Left lung (tissue), 14 donors: ENCODE measurements at places on chromosomes 11 and 22. TPM values are rescaled to one million over a fixed set of nuclear protein-coding genes. Genes with fewer than 3 reads are reported as not detected.

The PHRF1 gene
- polyA plus RNA-seq, result 23.4 TPM

The OVCH2 gene
- polyA plus RNA-seq, result 4.6 TPM

DNA sequence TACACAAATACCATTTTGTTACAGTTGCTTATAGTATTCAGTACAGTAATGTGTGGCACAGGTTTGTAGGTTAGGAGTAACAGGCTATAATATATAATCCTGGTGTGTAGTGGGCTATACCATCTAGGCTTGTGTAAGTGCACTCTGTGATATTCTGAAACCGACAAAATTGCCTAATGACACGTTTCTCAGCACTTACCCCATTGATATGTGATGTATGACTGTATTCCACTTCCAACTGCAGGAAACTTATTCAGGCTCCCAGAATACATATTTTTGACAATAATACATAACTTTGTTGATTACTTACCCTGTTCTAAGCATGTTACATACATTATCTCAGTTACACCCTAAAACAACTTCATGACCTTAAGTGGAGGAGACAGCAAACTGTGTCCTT is 5.1 kb upstream of the PICALM start:
- DNase-seq, result no peak

GRCh38 chr11:84825106-84825660 is 802.0 kb downstream of the DLG2 start:
- DNase-seq, result no peak

The TSSK2 gene
- polyA plus RNA-seq, result not detected

DNA sequence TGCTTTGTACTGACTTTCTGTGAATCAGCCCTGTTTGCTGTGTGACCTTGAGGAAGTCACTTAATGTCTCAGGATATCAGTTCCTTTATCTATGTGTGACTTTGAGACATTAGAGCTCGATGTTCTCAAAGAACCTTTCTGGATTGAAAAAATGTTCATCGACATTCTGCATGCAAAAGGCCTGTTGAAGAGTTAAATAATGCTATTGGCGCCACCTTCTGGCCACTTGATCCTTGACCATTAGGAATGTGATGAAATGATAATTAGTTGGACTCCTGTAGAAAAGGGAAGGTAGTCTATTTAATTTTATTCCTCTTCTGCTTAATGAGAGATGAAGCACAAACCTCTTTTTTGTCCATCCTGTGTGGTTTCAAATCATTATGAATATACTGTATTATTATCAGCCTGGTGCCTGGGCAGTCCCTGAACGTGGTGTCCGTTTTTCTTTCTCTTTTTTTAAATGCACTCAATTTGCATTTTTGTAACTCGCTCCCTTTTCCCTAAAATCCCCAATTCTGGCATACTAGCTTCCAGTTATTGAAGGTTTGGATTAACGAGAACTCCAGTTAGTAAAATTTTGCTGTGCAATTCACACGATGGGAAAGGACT is 20.7 kb downstream of the ELF5 start:
- DNase-seq, result peak; percentile 65

GRCh38 chr11:69137151-69137844 is 18.4 kb upstream of the SMIM38 start:
- DNase-seq, result no peak

The BARX2 gene
- polyA plus RNA-seq, result 0.27 TPM

The IGLL1 gene
- polyA plus RNA-seq, result 0.51 TPM

The PATE2 gene
- not detected for polyA plus RNA-seq

The RCOR2 gene
- polyA plus RNA-seq, result 15.3 TPM

DNA sequence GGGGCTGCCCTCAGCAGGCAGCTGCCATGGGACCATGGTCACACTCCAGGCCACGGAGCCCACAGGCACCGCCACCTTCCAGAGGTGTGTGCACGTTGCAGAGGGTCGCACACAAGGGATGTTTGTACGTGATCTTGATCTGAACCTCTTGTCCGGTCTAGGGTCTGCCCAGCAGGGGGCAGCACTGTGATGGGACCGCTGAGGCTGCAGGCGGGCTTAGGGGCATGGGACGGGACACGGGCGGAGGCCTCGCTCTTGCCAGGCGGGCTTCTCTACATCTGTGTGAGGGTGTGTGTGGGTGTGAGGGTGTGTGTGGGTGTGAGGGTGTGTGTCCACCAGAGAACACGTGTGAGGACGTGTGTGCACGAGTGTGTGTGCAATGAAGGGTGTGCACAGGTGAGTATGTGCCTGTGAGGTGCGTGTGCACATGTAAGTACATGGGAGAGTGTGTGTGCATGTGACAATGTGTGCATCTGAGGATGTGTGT is 52.4 kb downstream of the CACNA1I start:
- DNase-seq, result peak; percentile 88

GRCh38 chr11:1444823-1445422 is 41.7 kb downstream of the MOB2 start:
- DNase-seq, result no peak

The CRYBB3 gene
- polyA plus RNA-seq, result 0.18 TPM

- no peak for DNase-seq
Measured at GRCh38 chr11:78740199-78741071, 165.8 kb upstream of the NARS2 start.

The SLCO2B1 gene
- polyA plus RNA-seq, result 30.7 TPM

- DNase-seq, result no peak
Measured at GRCh38 chr22:37409459-37410050, 17.7 kb downstream of the ELFN2 start.

- no peak for DNase-seq
Measured at GRCh38 chr11:44096360-44097185, 1.1 kb downstream of the EXT2 start.

- DNase-seq, result no peak
Measured at GRCh38 chr22:19412478-19412877, 19.1 kb downstream of the HIRA start.

GRCh38 chr11:70542406-70542805 is 144.1 kb downstream of the CTTN start:
- DNase-seq, result no peak

GRCh38 chr11:134488913-134489312 is 76.9 kb upstream of the B3GAT1 start:
- DNase-seq, result no peak
